ENCODE measurements at places on chromosomes 1 and 21.

GRCh38 chr1:236123563-236123962 is 18.8 kb upstream of the GPR137B start:
- no peak for DNase-seq

DNA sequence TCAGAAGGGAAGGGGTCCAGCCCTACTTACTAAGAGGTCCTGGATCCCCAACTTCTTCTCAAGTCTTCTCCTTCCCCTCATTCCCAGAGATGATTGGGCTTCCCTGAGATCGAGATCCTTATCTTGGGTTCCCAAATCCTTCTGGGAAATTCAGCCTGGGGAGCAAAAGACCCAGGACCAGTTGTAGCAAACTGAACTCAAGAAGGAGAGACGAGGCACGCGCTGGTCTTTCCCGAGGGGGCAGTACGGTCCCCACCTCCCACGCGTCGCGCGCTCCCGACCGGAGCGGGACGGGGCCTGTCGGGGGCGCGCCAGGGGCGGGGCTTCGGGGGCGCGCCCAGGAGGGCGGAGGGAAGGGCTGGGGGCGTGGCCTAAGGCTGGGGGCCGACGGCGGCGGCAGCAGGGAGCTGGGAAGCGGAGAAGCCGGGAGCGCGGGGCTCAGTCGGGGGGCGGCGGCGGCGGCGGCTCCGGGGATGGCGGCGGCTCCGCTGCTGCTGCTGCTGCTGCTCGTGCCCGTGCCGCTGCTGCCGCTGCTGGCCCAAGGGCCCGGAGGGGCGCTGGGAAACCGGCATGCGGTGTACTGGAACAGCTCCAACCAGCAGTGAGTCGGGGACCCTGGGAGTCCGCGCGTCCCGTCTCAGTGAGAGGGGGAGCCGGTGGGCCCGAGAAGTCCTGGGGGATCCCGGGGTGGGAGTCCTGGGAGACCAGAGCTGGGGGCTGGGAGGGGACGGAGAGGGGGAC is at the start of gene EFNA3:
EFNA3 (plus strand) TSS at position 369 of the 741 bp plus-strand sequence; CDS start at position 474, 105 bp downstream.
- DNase-seq, result peak; percentile 75

- DNase-seq, result no peak
Observed at GRCh38 chr1:163337631-163338030, 15.9 kb downstream of the NUF2 start.

DNA sequence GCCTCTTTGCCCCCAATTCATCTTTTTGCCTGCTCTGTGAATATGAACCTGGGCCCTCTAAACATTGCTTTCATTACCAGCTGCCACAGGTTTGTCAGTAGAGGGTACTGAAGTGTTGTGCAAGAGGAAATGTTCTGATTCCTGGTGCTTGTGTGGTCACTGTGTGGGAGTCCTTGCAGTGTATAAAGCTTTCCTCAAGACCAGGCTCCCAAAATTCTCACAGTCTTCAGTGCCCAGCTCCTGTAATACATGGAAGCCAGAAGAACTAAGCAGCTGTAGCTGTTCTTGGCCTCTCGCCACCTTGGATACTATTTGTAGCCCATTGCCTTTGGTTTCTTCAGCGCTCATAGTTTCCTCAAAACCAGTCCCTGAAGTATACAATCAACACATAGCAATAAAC is 1046.2 kb downstream of the BRINP3 start:
- DNase-seq, result no peak

DNA sequence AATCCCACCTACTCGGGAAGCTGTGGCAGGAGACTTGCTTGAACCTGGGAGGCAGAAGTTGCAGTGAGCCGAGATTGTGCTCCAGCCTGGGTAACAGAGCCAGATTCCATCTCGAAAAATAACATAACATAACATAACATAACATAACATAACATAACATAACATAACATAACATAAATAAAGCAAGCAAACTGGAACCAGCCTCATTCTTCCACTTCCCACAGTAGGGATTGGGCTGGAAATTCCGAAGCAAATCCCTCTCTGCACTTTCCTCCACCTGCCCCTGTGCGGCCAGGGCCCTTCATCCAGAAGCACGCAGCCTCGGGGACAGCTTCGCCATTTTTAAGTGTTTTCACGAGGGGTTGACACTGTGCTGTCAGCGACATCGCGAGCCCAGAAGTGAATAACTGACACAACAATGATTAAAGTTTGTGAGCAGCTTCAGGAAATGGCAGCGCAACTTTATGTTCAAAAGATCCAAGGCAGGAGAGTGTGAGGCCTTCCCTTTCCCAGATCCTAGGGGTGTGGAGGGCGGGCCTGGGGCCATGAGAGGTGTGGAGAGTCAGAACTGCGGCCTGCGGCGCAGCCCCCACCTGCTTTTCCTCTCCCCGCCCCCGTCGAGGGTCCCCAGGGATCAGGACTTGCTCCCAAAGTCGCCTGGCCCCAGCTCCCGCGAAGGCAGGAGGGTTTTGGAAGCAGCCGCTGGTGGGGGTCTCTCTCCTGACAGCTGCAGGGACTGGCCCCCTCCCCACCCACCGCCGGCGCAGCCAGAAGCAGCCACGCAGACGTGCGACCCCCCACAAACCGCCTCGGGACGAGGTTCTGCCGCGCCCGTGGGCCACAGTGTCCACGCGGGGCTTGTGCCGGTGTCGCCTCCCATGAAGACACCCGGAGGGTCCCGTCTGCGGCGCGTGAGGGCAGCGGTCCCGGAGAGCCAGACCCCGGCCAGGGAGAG is 651 bp upstream of the GABRD start:
- no peak for DNase-seq

DNA sequence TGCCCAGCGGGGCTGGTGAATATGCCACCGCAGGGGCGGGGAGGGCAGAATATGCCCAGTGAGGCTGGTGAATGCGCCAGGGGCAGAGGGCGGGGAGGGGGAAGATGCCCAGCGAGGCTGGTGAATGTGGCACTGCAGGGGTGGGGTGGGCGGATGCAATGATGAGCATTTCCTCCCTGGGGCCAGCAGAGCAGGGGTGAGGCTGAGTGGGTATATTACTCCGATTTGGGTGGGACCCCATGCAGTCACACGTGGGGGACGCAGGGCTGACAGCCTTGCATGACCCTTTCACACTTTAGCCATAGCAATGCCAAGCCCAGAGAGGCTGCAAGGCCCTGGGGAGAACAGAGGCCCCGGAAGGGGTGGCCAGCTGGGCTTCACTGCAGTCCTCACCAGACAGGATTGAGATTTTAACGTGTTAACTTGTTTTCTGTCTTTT is 9.3 kb upstream of the SLX9 start:
- DNase-seq, result no peak

- DNase-seq, result no peak
Observed at GRCh38 chr1:64675718-64676345, 69.0 kb upstream of the RAVER2 start.

GRCh38 chr1:204178487-204179281 is 12.5 kb upstream of the REN start:
- no peak for DNase-seq

DNA sequence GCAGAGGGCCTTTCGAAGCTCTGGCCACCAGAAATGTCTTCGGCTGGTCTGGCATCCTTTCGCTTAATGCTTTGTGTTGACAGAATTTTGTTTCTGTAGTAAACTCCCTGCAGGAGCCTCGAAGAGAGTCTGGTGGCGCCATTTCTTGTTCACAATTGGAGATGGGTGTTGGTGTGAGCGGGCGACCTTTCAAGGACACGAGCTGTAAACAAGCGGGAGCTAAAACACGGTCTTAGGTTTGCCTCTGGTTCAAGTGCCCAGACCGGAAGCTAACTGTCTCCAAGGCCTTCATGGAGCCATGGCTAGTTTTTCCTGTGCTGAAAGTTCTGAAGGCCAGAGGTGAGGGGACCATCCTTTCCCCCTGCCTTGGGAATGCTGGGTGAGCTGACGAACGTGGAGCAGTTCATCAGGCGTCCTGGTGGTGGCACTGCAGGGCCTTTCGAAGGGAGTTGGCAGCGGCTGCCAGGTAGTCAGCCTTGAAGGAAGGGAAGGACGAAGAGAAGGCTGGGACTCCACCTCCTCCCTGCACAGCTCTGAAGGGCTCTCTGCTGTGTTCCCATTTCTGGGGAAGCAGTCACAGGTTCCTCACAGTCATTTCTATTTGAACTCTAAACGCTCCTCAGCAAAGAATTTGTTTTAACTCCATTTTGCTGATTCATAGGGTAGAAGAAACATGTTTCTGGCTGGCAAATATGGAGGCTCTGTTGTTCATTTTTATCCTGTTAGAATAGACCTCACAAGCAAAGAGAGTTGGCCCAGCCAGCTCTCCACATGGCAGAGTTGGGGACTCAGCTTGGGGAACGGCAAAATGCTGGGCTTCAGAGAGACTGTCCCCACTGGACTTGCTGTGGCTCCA is 35.2 kb downstream of the URB2 start:
- peak; percentile 78 for DNase-seq

GRCh38 chr1:229238231-229238630 is 32.7 kb upstream of the RAB4A start:
- no peak for DNase-seq

- no peak for DNase-seq
Observed at GRCh38 chr1:231855361-231855760, 228.8 kb downstream of the DISC1 start.

DNA sequence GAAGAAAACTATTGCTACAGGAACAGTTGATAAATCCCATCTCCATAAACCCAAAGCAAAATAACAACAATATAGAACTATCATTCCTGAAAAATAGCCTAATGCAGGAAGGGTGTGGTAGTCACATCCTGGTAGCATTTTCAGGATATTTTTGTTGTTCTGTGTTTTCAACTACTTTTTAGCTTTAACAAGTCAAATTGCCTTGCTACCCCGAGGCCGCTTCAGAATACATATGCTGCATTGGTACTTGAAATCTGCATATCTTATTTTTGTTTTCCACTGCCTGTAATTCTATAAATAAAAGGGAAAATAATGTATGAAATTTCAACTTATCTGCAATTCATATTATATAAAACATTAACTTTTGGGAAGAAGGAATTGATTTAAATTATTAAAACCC is 36.8 kb upstream of the SYT14 start:
- no peak for DNase-seq

GRCh38 chr1:36847186-36847585 is 187.1 kb downstream of the GRIK3 start:
- no peak for DNase-seq

GRCh38 chr1:51294566-51295184 is 35.7 kb downstream of the TTC39A start:
- no peak for DNase-seq

Measured in putamen (tissue), 1 donor.